SJCRH30 (cell line): ENCODE measurements at places on chromosomes 4 and X.

DNA sequence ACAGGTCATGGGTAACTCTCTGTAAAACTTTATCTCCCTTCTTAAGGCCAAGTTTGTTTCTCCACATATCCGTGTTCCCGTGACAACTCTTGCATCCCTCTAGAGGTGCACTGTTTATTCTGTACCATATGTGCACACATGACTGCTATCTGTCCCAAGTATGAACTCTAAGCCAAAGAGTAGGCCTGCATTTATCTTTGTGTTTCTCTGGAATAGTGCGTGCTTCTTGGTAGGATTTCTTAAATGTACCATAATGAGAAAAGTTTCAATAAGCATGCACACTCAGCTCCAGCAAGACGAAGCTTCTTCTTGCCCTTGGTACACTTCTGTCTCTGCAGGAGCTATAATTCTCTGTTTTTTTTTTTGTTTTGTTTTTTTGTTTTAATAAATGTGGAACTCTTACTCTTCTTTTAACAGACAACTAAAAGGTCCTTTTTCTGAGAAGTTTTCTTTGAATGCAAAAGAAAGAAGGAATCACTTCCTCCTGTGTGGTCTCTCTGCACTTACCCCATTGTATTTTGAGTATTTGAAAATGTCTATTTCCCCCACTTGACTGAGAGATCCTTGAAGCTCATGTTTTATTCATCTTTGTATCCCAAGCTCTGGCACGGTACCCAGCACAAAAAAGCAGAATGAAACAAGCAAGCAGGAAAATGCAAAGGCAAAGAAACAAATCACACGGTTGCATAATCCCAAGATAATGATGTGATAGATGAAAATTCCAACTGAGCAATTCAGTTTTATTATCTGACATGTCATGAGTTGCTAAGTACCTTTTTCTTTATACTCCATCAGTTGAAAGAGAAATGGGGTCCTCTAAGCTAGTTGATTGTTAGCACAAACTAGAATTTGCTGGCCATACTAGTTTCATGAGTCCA is 521.9 kb upstream of the BOD1L1 start:
- H3K4me3 ChIP-seq: no peak overlapping the region
- H3K27me3 ChIP-seq: no peaks in the 10 kb centered on the region
- H3K4me1 ChIP-seq: no peaks in the 10 kb centered on the region
- H3K36me3 ChIP-seq: no peaks in the 10 kb centered on the region

GRCh38 chrX:149198980-149199732 is 305.9 kb downstream of the IDS start:
- H3K4me1 ChIP-seq: no peaks in the 10 kb centered on the region
- no peaks in the 10 kb centered on the region for H3K36me3 ChIP-seq
- no peak overlapping the region for H3K27ac ChIP-seq
- H3K4me3 ChIP-seq: no peak overlapping the region
- no peak for DNase-seq

- peak; percentile 89 for DNase-seq
- H3K4me3 ChIP-seq: no peak overlapping the region
- peaks cover 12% of the 10 kb centered on the region for H3K4me1 ChIP-seq
- H3K27me3 ChIP-seq: no peaks in the 10 kb centered on the region
- H3K36me3 ChIP-seq: no peaks in the 10 kb centered on the region
Observed at GRCh38 chr4:7872264-7872771, 67.3 kb downstream of the AFAP1 start.

DNA sequence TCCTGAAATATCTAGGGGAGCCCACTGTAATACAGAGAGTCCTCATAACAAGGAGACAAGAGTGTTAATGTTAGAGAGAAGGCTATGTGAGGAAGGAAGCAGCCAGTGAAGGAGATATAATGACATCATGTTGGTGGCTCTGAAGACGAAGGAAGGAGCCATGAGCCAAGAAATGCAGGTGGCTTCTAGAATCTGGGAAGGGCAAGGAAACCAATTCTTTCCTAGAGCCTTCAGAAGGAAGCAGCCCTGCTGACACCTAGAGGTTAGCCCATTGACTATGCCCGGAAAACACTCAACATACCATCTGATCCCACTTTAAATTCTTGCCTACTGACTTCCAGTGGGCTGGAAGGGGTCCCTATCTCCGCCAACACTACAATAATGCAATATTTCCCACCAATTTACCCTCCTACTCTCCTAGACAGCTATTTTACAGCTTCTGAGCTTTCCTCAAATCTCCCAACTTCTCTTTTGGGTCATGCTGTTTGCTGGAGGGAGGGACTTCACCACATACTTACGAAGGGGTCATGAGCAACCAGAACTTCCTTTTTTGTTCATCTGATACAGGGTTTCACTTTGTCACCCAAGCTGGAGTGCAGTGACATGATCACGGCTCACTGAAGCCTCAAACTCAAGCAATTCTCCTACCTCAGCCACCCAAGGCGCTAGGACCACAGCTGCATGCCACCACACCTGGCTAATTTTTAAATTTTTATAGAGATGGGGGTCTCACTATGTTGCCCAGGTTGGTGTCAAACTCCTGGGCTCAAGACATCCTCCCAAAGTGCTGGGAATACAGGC is 25.2 kb upstream of the G3BP2 start:
- DNase-seq: no peak
- no peak overlapping the region for H3K4me3 ChIP-seq
- H3K36me3 ChIP-seq: peaks cover 7% of the 10 kb centered on the region; the same call in 1 of the 2 replicates
- H3K27me3 ChIP-seq: no peaks in the 10 kb centered on the region

DNA sequence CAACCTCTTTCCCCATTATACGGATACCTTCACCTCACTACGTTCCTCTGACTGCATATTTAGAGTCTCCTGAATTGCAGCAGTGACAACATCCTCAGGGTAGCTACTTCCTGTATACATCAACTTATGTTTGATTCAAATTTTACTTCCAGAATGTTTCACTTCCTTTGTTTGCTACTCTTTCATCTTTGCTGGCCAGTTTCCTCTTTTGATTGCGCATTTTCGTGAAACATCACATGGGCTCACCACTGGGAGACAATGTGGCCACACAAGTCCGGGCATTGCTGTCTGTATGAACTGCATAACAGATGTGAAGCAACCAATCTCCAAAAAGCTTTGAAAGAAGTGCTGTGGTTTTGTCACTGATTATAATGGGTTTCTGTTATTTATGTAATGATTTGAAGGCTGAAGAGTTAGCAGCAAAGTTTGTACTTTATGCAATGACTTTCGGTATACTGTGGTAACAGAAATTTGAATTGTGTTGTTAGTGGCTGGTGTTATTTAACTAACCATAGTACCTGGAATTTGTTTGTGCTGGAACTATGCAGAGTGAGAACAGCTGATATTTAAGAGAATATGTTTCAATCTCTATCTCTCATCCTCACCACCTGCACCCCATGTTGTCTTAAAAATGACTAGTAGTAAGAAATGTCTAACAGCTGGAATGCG is 7.4 kb downstream of the SNCA start:
- no peaks in the 10 kb centered on the region; the same call in 1 of the 2 replicates for H3K4me1 ChIP-seq
- H3K27ac ChIP-seq: no peak overlapping the region
- DNase-seq: peak; percentile 12
- no peak overlapping the region for H3K4me3 ChIP-seq
- no peaks in the 10 kb centered on the region for H3K27me3 ChIP-seq

- H3K4me1 ChIP-seq: peaks cover 17% of the 10 kb centered on the region
- no peak overlapping the region for H3K27ac ChIP-seq
- DNase-seq: no peak
- no peak overlapping the region for H3K4me3 ChIP-seq
- H3K36me3 ChIP-seq: no peaks in the 10 kb centered on the region
Observed at GRCh38 chr4:153109296-153109849, 94.9 kb upstream of the TRIM2 start.
